ENCODE measurements at places on chromosomes 3 and 15.

GRCh38 chr3:72444656-72445223 is 403.5 kb downstream of the SHQ1 start:
- DNase-seq: no peak

- DNase-seq: no peak
Observed at GRCh38 chr15:86432861-86433260, 353.2 kb downstream of the AGBL1 start.

DNA sequence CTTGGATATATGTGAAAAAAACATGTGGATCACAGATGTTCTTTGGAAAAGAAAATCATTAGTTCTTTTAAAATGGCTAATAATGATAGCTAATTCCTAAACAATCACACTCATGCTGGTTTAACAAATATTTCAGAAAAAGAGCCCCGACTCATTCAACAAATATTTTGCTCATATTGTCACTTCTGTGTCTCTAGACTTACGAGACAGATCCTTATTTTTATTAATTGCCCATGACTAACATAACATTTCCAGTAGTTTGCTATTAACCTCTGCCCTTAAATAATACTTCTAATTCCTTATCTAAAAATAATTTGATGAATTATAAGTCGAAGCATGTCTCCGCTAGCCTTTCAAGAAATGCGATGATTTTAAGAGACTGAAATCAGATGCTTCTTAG is 70.4 kb downstream of the SATB1 start:
- DNase-seq: no peak

- no peak for DNase-seq
Observed at GRCh38 chr3:152226176-152226575, 42.6 kb upstream of the MBNL1 start.

- no peak for DNase-seq
Observed at GRCh38 chr3:127970966-127971592, 56.0 kb downstream of the KBTBD12 start.

DNA sequence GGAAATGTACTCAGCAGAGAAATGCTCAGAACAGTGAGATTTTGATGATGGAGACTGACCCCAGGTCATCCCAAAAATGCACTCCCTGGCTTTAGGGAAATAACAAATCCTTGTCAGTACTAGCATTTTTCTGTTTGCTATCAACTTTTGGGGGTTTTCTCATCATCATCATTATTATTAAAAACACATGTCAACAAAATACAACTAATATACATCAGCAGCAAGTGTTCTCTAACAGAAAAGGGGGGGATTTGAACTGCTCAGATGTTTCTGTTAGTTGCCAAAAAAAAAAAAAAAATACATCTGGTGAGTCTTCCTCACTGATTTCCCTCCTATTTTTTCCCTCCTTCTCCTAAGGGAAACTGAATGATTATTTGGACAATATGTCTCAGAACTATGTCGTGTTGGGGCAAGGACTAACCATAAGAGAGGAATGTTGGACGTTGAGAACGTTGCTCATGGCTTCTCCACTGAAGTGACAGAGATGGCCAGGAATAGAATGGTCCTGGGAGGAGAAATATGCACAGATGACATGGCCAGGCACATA is 230.0 kb upstream of the MCTP2 start:
- DNase-seq: no peak

DNA sequence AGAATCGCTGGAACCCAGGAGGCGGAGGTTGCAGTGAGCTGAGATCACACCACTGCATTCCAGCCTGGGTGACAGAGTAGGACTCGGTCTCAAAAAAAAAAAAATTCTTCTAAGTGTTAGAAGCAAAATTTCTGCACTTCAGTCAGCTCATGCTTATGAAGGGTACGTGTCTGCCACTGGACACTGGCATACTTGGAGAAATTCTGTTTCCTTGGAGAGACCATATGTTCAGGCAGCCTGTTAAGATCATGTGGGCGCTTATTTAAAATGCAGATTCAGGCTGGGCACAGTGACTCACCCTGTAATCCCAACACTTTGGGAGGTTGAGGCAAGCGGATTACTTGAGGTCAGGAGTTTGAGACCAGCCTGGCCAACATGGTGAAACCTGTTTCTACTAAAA is 85.6 kb upstream of the IQSEC1 start:
- DNase-seq: no peak

DNA sequence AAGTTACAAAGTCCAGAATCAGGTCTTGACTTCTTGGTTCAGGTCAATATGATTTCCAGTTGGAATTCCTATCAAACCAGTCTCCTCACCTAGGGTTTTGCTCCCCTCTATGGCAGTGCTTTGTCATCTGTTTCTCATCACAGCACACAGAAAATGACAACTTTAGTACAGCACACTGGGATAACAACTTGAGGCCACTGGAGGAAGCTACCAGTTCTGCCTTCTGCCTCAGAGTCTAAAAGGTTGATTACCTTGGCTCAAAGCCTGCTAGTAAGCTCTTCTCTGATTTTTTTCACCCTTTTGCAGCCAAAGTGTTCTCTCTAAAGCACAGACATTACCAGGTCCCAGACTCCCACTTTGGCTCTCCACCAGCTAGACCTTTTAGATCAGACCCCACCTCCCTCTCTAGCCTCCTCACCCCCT is 24.8 kb upstream of the TRIM59 start:
- DNase-seq: no peak

DNA sequence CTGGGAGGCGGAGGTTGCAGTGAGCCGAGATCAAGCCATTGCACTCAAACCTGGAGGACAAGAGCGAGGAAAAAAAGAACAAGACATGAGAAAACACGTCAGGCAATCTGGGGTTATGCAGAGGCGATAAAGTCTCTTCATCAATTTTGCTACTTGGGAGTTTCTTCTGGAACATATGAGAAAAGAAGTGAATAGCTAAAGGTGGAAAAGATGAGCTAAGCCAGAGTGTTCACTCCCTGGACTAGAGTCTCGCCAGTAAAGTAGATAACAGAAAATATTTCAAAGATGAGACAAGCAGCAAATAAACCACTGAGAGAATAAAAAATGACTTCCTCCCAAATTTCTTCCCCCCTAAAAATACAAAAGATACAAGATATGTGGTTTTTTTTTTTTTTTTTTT is 188.4 kb upstream of the HES1 start:
- no peak for DNase-seq

DNA sequence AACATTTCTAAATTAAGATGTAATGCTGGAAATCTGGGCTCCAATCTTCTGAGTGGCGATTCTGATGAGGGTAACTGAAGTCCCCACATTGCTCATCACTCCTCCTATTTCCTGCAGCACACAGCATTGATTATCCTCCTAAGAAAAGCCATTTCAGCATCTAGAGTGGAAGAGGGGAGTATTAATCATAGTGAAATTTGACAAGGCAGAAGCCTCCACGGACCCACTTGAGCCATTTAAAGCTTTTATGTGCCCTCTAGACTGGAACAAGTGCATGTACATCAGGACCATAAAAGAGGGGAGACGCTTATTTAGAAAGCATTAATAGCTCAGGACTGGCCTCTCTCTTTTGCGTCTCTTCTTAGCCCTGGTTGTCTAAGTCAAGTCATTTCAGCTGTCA is 25.8 kb downstream of the AQP9 start:
- DNase-seq: no peak

DNA sequence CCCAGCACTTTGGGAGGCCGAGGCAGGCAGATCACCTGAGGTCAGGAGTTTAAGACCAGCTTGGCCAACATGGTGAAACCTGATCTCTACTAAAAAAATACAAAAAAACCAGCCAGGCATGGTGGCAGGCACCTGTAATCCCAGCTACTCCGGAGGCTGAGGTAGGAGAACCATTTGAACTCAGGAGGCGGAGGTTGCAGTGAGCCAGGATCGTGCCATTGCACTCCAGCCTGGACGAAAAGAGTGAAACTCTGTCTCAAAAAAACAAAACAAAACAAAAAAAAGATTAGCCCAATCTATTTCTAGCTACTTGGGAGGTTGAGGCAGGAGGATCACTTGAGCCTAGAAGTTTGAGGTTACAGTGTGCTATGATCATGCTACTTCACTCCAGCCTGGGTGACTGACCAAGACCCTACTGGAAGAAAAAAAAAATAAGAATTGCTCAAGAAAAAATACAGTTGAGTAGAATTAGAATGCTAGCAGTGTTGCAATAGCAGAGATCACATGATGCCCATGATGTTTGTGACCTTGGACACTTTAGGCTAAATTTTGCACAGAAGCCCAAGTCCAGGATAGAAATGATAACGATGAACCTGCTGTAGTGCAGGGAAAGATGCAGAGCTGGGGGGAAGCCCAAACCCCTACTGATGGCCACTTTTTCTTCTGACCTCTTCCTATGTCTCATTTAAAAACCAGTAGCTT is 162.2 kb downstream of the LPP start:
- DNase-seq: no peak

- no peak for DNase-seq
Observed at GRCh38 chr15:74827614-74828013, 1.2 kb downstream of the CPLX3 start.

DNA sequence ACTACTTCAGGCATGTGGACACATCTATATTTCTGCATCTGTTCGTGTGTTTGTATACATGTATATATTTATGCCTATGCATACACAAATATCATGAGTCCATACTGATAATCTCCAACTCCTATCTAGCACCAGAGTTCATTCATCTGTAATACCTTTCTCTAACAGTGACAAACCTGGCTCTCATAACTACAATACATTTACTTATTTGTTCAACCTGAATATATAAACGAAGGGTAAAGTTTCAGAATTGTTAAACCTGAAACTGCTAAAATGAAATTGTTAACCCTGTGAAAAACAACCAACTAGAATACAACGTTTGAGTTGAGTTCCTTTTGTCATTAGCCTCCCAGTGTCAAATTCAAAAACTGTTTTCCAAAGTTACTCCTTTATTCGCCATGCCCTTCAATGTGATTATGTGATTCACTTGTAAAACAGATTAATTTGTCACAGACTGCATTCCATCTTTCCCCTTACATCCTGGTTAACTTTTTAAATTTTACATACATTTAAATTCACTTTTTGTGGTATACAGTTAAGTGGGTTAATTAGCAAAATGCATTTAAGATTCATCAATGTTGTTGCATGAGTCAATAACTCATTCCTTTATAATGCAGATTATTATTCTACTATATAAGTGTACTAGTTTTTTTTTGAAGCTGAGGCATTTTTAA is 58.5 kb downstream of the PIK3R4 start:
- no peak for DNase-seq

GRCh38 chr15:57313134-57313483 is 63.2 kb upstream of the CGNL1 start:
- no peak for DNase-seq

DNA sequence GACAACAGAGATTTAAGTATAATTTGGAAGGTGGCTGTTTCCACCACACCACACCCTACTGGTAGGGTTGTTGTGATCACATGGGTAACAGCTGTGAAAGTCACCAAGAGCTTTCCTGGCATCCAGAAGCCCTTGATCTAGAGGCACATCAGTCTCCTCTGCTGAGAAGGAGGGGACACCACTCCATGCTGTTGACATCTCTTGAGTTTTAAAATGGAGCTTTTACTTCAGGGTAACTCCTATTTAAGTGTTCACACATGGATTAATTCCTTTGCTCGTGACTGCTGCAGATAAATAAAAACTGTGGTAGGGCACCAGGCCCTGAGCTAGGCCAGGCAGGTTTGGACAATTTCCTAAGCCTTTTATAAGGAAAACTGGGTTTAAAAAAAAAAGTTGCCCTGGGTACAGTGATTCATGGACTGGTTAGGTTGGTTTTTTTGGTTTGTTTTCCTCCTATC is 7.5 kb downstream of the EXOSC7 start:
- DNase-seq: no peak

DNA sequence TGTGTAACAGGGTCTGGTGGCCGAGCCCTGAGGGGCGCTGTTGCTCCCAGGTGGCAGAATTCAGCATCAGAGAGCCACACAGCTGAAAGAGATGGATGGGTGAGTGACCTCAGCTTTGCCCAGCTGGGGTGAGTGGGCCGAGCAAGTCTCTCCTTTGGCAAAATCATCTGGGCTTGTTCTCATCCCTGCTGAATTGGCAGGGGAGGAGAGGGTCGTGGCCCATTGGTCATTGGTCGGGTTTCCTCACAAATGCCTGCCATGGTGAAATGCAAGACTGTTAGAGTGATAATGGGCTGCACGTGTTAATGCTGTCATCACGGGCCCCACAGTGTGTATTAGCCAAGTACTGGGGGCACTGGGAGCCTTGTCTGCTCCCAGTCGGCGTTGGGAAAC is 15.9 kb downstream of the ABHD2 start:
- no peak for DNase-seq

DNA sequence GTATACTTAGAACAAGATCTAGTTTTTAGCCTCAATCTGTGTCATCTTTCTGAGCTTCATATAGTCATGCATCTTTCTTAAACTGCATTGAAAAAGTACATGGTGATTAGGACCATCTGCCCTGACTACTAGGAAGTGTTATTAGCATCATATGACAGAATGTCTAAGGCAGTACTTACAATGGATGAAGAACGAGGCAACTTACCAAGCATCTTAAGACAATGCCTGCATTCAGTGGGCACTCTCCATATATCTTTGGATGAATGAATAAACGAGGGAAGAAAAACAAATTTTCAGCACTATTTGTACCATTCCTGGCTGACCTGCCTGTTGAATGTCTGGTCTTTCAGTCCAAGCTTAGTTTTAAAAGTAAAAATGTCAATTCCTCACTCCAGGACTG is 185.4 kb upstream of the EPHA3 start:
- DNase-seq: no peak

DNA sequence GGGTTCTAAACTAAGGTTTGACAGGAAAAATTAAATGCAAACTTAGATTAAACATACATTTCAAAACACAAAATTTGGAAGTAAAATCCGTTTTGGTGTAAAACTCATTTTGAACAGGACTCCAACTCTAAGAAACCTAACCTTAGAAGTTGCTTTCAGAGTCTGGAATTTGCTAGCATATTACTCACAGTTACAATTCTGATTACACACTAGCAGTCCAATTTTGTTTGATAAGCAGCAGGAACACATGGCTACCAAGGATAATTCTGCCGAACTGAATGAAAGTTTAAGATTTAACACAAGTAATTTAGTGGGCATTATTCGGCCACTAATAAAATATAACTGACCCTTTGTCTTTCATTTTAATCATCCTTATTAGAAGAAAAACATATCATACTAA is 49.6 kb downstream of the FRMD5 start:
- no peak for DNase-seq

GRCh38 chr3:32791833-32792232 is 26.0 kb upstream of the TRIM71 start:
- DNase-seq: no peak

- no peak for DNase-seq
Observed at GRCh38 chr15:91444656-91445055, 344.6 kb downstream of the SV2B start.

- no peak for DNase-seq
Observed at GRCh38 chr3:132399054-132399929, 18.0 kb upstream of the DNAJC13 start.

GRCh38 chr15:61106044-61106834 is 122.9 kb downstream of the RORA start:
- DNase-seq: no peak

Data from NCI-H1048 (cell line).